Large intestine (tissue), 12 donors: ENCODE measurements at places on chromosomes 1 and 21. TPM values are rescaled to one million over a fixed set of nuclear protein-coding genes. Genes with fewer than 3 reads are reported as not detected.

The GBP2 gene
- polyA plus RNA-seq = 56.9 TPM

The LCE1D gene
- polyA plus RNA-seq = not detected

DNA sequence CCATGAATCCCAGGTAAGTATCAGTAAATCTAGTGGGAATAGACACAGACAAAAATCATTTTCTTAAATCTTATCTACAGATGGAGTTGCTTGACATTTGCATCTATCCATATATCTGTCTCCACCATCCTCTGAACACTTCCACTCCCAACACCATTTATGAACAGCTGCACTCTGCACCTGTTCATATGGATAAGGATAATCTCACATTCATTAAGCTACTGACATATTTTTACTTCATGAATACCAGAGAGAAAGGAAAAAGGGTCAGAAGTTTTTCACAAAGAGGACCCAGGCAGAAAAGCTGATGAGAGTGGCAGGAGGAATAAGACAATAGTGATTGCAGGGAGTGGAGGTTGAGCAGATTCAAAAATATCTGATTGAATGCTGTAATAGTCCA is 222.6 kb downstream of the DNAH14 start:
- no peak for DNase-seq

DNA sequence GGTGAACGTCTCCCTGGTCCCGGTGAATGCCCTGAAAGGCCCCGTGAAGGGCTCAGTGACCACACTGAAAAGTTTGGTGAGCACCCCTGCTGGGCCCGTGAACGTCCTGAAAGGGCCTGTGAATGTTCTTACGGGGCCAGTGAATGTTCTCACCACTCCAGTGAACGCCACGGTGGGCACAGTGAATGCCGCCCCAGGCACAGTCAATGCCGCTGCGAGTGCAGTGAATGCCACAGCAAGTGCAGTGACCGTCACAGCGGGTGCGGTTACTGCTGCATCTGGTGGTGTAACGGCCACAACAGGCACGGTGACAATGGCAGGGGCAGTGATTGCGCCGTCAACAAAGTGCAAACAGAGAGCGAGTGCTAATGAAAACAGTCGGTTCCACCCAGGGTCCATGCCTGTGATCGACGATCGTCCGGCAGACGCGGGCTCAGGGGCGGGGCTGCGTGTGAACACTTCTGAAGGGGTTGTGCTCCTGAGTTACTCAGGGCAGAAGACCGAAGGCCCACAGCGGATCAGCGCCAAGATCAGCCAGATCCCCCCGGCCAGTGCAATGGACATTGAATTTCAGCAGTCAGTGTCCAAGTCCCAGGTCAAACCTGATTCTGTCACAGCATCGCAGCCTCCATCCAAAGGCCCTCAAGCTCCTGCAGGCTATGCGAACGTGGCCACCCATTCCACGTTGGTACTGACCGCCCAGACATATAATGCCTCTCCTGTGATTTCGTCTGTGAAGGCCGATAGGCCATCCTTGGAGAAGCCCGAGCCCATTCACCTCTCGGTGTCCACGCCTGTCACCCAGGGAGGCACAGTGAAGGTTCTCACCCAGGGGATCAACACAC is 41.5 kb downstream of the ZBTB17 start:
- DNase-seq = no peak

The SPRTN gene
- polyA plus RNA-seq = 9.9 TPM

The KRTAP12-2 gene
- not detected for polyA plus RNA-seq

The KCNJ15 gene
- polyA plus RNA-seq = 0.25 TPM

DNA sequence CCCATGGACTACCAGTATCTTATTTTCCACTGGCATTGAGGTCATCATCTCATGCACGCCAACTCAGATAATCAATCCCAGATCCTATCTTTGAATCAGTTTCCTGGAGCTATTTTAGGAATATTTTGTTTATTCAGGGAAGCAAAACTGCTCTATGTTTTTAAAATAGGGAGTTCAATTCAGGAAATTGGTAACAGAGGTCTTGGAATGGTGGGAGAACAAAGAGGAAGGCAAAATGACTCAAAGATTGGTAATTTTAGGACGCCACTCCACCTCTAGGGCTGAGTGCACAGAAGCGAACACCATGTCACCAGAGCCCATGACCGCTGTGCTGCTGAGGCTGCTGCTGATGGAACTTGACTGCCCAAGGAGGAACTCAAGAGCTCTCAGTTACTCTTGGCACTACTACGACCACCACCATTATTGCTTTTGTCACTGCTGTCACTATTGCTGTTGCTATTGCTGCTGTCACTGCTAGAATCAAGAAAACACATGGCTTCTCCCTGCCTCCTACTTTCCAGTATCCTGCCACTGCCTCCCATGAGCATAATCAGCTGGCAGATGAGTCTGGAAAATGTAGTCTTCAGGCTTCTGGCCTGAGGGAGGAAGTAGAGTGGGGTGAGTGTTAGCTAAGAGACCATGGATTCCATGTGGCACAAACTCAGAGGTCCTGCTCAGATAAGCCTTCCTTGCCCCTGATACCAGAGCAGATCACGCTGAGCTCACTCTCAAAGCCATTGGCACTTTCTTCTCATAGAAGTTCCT is 71.6 kb upstream of the CNIH3 start:
- no peak for DNase-seq

- no peak for DNase-seq
These were observed 196.6 kb downstream of the MATN1 start for GRCh38 chr1:30526652-30527345.

GRCh38 chr1:155473151-155473821 is 89.3 kb downstream of the ASH1L start:
- no peak for DNase-seq

The ARHGAP29 gene
- 10.7 TPM for polyA plus RNA-seq

- no peak for DNase-seq
These were observed 511 bp upstream of the RABGAP1L start for GRCh38 chr1:174158767-174159251.

The SYDE2 gene
- 6.2 TPM for polyA plus RNA-seq

GRCh38 chr1:27602462-27603308 is 1.3 kb downstream of the AHDC1 start:
- DNase-seq = peak; percentile 48

- no peak for DNase-seq
These were observed 156.2 kb downstream of the TGFBR3 start for GRCh38 chr1:91729621-91730358.

The TNFRSF8 gene
- polyA plus RNA-seq = 0.25 TPM

DNA sequence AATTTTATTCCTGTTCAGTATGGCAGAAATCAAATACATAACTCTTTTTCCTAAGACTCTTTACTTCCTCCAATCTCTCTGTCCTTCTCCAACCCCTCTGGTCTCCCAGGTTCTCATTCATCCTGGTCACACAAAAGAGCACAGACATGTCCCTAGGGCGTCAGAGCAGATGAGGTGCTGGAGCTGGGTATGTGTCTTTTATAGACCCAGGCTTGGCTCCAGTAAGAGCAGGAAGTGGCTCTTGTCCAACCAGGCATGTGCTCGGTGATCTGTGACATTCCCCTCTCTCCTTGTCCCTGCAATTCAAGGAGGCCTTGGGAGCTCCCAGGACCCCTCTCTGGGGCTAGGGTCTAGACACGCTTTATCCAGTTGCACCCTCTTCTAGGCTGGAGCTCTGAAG is 18.0 kb upstream of the LCE2D start:
- DNase-seq = no peak

DNA sequence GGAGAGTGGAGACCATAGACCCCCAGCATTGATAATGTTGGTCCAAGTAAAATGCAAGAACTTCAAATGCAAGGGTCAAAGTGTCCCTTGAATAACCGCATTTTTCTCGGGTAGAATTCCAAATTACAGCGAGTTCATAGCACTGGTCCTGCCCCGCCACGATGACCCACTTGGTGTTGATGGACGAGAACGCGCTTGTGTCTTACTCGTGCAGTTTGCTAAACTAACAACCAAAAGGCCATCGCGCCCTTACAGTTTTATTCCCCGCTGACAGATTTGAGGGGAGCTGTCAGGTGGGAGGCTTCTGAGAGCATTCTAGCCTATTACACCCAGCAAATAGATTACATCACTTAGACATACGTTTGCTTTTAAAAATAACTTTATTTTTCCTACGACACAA is 17.3 kb upstream of the TSPEAR start:
- DNase-seq = no peak

GRCh38 chr1:119485201-119485600 is 21.8 kb upstream of the HSD3B1 start:
- DNase-seq = peak; percentile 79

The KRTAP27-1 gene
- polyA plus RNA-seq = not detected

GRCh38 chr1:167790117-167790516 is 68.3 kb downstream of the MPZL1 start:
- no peak for DNase-seq

The ZNF669 gene
- polyA plus RNA-seq = 5.6 TPM

DNA sequence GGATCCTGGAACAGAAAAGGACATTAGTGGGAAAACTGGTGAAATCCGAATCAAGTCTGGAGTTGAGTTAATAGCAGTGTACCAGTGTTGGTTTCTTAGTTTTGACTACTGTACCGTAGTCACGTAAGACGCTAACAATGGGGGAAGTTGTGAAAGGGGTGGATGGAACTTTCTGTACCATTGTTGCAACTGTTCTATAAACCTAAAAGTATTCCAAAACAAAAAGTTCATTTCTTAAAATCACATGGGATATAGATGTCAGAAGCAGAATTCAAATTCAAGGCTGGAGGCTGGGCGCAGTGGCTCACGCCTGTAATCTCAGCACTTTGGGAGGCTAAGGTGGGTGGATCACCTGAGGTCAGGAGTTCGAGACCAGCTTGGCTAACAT is 16.9 kb downstream of the ARHGEF19 start:
- DNase-seq = no peak
